Dermis microvascular lymphatic vessel endothelial cell (primary cell): ENCODE measurements at places on chromosomes 6 and 20. TPM values are rescaled to one million over a fixed set of nuclear protein-coding genes. Genes with fewer than 3 reads are reported as not detected.

DNA sequence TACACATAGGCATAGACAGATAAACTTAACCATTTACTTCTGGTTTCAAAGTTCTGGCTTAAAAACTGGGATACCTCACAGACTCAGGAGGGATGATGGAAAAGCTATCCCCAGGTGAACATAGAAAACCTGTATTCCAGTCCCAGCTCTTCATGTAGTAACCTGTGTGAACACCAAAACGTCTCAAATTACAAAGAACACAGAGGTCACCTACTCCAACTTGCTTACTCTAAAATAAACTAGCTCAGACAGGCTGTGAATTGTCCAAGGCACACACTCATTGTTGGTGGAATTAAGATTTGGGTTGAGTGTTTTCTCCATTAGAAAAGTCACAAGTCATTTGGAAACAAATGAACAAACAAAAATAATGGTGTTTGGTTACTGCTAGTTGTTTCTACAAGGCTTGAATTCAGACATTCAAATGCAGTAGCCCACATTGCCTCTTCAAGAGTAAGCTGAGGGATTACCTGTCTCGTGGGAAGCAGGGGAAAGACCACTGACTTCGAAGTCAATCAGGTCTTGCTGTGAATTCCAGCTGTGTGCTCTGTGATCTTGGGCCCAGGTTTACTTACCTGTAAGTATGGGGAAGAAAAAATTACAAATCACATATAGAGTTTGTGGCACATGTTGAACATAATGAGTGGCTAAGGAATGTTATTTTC is 48.2 kb upstream of the LRRC1 start:
- no peak for DNase-seq

- DNase-seq, result no peak
Observed at GRCh38 chr20:25020345-25020744, 27.8 kb upstream of the APMAP start.

- DNase-seq, result no peak
Observed at GRCh38 chr6:10595731-10596664, 74.8 kb downstream of the GCNT2 start.

The TCF19 gene
- 12.8 and 21.7 TPM in 2 replicates for total RNA-seq

- DNase-seq, result no peak
Observed at GRCh38 chr6:170099387-170099786, 191.5 kb downstream of the DLL1 start.

The RNF39 gene
- not detected in 2 replicates for total RNA-seq

The GRM1 gene
- total RNA-seq, result 0.13 TPM in 2 replicates

The MTFR2 gene
- total RNA-seq, result 0.76 and 1.5 TPM in 2 replicates

GRCh38 chr20:51661609-51662178 is 106.5 kb downstream of the ATP9A start:
- peak; percentile 93 for DNase-seq

- peak; percentile 48 for DNase-seq
Observed at GRCh38 chr6:69796073-69796641, 653 bp downstream of the LMBRD1 start.

DNA sequence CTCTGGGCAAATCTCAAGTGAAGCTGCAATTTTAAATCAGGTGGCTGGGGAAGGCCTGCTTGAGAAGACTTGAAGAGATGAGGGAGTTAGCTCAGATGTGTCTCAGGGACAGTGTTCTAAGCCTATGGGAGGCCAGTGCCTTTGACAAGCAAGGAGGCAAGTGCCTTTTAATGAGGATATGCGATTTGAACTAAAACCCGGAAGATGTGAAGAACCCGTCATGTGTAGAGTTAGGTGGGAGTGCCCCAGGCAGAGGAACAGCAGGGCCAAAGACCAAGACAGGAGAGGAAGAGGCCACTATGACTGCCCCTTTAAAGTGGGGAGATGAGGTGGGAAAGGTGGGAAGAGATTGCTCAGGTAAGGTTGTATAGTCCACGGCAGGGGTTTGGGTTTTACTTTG is 71.9 kb downstream of the SLX4IP start:
- DNase-seq, result no peak

DNA sequence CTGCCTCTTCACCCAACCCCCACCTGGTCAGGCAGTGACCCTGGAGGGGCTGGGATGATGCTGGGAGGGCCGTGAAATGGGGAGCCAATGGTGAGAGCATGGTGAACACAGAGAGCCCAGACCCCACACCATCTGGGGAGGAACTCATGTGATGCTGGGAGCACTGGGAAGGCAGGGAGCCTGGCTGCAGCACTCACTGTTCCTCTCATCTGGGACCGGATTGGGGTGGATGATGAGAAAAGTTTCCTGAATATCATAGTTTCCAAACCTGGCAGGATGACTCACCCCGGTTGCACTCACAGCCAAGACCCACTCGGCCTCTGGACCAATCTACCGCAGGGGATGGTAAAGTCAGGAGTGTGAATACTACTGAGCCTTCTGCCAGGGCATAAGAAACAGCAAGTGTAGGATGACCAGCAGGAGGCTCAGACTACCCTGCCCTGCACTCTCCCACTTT is 21.8 kb downstream of the ULBP1 start:
- DNase-seq, result no peak
